Activated CD4-positive, alpha-beta T cell treated with anti-CD3 and anti-CD28 coated beads, Interleukin-2, amount 50 U/mL, for 24 hours (primary cell): ENCODE measurements at places on chromosomes 4 and X.

GRCh38 chr4:1384675-1385372 lies 21.4 kb downstream of the NKX1-1 start:
- no peak for DNase-seq

DNA sequence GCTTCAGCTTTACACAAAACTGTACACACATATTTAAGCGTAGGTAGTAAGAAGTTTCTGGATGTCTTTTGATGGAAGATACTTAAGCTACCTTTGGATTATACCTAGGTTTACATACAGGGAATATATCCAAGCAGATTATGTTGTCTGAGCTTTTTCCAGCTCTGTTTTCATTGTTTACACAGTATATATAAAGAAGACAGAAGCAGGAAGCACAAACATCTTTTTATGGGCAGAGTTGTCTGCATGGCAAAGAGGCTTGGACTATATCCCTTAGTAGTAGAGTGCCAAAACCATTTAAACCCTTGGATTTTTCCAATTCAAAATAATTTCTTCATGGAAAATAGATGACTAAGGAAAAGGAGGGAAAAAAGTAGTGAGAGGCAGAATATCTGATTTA lies 329.4 kb upstream of the AGA start:
- DNase-seq, result no peak

- no peak for DNase-seq
These were observed 54.9 kb upstream of the LGI2 start for GRCh38 chr4:25085671-25086070.

DNA sequence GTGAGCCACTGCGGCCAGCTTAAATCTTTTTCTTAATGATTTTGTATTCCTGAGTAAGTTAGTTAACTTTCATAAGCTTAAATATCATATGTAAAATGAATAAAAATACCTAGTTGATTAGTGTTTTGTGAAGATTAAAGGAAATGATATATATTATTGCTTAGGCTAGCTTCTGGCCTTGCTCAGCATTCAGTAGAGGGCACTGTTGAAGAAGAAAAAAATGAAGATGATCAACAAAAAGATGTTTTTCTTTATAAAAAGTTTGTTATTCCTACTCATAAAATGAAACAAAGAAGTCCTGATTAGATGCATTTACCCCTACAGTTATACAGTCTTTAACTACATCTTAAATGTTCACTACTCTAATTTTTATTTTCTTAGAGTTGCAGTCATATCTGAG lies 797.7 kb downstream of the RAPGEF2 start:
- no peak for DNase-seq

GRCh38 chr4:76874176-76874575 lies 23.8 kb downstream of the SOWAHB start:
- DNase-seq, result no peak

- no peak for DNase-seq
These were observed 33.5 kb upstream of the SPANXD start for GRCh38 chrX:141732031-141732430.

DNA sequence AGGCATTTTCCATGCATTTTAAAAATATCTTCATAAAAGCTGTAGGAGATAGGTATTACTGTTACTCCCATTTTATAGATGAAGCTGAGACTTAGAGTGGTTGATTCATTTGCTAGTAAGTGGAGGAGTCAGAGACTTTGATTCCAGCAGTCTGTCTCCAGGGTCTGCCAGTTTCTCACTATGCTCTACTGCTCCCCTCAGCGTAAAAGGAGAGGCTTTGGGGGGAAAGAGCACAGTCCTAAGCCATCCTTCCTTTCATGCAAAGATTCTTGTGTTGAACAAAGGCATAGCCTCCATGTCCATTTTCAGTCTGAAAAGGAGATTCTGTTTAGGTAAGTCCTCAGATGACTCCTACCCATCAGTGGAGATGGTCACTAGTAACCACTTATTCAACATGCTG lies 117.7 kb upstream of the TMEM150C start:
- no peak for DNase-seq

DNA sequence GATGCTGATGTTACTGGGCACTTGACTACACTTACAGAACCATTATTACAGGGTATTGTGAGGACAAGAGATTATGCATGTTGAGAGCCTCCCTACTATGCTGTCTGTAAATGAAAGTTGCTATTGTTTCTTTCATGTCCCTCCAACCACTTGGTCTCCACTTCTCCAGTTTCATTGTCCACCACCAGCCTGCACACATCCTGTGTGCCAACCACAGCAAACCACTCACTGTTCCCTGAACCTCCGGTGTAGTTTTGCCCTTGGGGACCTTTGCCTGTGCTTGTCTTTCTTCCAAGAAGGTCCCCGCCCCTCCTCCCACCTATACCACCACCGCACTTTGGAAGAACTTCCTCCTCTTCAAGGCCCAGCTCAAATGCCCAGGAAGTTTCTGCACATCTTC lies 43.1 kb upstream of the AFF2 start:
- DNase-seq, result no peak

GRCh38 chrX:39840133-39840532 lies 257.6 kb downstream of the BCOR start:
- no peak for DNase-seq

DNA sequence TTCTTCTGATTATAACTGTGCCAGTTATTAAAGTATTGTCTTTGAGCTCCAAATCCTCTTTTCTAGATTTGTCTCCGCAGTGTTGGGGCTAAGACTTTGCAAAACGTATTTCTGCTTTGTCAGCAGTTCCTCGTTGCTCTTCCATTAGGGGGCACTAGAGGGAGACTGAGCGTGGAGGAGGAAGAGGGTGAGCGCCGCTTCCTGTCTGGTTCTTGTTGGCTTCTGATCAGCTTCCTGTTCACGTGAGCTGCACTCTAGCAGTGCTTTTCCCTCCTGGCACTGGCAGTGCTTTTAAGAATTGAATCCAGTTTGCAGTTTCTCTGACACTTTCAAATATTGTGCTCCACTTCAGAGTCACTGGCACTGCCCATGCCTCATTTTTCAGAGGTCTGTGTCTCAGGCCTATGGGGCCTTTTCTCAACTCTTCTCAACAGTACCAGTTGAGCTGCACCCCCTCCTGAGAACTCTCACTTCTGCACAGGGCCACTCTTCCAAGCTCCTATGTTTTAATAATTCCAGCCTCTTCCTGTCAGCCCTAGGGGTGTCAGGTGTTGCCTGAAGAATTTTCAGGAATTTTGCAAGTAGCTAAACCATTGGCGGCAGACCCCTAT lies 54.4 kb upstream of the LCORL start:
- peak; percentile 4 for DNase-seq

GRCh38 chr4:140081641-140082390 lies 72.2 kb downstream of the MAML3 start:
- DNase-seq, result no peak

DNA sequence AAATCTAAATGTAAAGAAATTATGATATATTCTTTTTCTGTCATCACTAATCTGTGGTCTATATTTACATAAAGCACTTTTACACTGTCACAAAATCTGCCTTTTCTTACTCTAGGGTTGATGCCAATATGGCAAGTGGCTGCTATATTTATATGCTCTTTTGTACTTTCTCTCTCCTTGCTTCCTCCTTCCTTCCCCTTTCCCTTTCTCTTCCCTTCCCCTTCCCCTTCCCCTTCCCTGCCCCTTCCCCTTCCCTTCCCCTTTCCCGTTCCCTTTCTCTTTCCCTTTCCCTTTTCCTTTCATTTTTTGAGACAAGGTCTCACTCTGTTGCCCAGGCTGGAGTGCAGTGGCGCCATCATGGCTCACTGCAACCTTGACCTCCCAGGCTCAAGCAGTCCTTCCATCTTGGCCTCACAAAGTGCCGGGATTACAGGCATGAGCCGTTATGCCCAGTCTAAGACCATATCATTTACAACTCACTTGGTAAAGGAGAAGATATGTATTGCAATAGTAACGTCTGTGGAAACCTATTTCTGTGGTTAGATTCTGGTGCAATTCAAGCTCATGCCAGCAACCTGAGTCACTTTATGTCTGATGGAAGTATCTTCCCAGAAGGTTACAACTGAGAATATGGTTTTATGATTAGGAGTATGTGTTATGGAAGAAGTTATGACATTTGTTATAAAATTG lies 13.9 kb upstream of the PLAC8 start:
- no peak for DNase-seq

DNA sequence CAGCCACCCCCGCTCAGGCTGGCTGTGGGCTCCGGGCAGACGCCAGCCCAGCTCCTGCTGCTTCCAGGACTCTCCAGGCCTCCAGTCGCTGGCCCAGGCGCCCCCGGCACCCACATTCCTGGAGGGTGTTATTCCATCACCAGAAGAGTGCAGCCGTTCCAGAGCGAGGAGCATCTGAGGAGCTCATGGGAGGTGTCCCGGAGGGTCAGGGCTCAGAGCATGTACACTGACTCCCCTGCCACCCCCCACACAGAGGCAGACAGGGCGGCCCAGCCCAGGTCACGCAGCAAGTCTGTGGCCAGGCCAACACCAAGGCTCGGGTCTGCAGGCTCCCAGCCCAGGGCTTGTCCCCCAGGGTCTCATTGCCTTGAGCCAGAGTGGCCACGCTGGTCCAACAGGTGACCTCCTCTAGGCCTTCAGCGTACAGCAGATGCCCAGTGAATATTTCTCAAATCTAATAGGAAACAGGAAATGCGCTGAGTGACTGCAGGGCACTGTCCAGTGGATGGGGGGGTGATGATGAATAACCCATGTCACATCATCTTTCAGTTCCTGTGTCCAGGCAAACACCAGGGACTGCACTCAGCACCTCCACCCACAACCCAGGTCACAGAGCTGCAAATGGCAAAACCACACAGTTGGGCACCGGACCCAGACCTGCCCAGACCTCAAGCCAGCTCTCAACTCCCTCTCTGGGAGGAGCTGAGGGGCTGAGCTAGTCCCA lies 37.2 kb downstream of the ABLIM2 start:
- DNase-seq, result no peak

DNA sequence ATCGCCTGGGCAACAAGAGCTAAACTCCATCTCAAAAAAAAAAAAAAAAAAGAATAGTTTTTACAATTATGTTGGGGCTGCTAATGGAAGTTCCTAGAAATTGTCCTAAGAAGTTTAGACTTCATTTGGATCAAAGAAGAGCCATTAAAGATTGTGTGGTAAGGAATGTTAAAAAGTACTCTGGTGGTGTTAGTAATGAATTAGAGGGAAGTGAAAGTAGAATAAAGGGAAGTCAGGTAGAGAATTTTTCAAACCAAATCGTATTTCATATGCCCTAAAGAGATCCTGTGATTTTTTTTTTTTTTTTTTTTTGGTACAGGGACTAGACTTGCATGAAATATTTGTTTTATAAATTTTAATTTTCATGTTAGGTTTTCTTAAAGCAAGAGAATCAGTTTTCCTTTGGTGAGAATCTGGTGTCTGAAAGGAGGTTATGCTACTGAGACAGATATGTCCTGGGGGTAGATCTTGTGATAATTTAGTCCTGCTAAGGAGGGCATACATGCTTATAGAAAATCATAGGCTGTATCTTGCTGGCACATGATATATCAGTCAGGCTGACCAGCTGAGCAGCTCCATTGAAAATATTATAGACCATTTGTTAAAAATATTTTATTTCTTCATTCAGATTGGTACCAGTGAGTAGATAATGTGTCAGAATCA lies 10.7 kb downstream of the SEC24B start:
- no peak for DNase-seq

DNA sequence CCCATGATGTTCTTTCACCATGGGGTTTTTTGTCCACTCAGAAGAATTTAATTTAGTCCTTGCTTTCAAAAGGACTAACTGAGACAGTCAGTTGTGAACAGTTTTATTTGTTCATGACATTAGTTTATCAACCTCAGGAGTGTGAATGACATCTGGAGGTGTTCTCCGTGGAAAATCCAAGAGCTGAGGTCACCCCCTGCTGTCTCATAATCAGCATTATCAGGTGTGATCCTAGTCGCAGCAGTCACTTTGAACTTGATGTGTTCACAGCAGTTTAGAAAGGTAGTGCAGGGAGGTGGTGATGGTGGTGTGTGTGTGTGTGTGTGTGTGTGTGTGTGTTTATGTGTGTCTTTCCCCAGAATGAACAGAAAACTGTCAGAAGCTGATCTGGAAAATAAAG lies 1760.8 kb upstream of the PCDH10 start:
- DNase-seq, result no peak

- no peak for DNase-seq
These were observed 43.9 kb upstream of the KLF3 start for GRCh38 chr4:38620065-38620464.

DNA sequence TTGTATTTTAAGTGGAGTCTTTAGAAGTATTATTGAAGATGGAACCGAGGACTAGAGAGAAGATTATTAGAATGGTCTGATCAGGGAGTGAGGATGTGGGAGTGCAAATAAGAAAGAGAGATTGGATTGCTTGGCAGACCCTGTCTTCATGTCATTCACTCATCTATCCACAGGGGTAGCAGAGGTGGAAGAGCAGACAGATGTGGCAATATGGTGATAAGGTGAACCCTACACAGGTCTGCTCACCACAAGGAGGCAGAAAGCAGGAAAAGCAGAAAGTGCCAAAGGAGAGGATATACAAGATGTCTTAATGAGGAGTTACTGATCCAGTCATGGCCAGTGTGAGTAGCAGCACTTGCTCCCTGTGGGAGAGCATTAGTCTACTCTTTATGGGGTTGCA lies 129.4 kb downstream of the MAGEE2 start:
- no peak for DNase-seq

GRCh38 chr4:182879913-182880312 lies 37.3 kb downstream of the DCTD start:
- DNase-seq, result no peak

GRCh38 chrX:41796577-41796976 lies 72.6 kb downstream of the GPR82 start:
- no peak for DNase-seq

- no peak for DNase-seq
These were observed 89.1 kb upstream of the TET2 start for GRCh38 chr4:105057370-105058105.

- no peak for DNase-seq
These were observed 199.1 kb downstream of the SPATA18 start for GRCh38 chr4:52250154-52250553.

GRCh38 chr4:165991325-165992180 lies 118.5 kb downstream of the TLL1 start:
- DNase-seq, result no peak

DNA sequence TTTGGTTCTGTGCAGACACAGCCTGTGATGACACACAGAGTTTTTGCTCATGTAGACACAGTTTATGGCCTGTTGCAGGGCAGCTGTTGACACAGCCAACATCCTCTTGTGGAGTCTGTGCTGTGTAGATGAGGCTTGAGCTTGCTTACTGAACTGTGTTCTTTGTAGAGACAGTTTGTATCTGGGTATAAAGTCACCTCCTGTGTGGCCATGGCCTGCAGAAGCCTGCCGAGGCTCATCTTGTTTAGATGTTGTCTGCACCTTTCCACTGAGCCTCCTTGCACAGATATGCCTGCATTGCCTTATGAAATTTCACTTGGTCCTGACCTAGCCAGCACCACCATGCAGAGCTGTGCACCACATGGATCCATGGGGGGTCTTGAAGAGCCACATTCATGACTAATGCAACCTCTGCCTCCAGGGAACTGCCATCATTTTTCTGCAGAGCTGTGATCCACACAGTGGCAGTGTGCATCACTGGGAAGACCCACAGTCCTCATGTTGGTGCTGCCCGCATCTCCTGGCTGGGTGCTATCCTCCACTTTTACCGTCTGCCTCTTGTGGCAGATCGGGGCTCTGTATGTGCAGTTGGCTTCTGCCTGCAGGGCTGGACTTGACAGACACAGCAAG lies 198.0 kb upstream of the MAMLD1 start:
- no peak for DNase-seq
